Tibial artery (tissue), 4 donors: ENCODE measurements at places on chromosomes 6 and 20.

DNA sequence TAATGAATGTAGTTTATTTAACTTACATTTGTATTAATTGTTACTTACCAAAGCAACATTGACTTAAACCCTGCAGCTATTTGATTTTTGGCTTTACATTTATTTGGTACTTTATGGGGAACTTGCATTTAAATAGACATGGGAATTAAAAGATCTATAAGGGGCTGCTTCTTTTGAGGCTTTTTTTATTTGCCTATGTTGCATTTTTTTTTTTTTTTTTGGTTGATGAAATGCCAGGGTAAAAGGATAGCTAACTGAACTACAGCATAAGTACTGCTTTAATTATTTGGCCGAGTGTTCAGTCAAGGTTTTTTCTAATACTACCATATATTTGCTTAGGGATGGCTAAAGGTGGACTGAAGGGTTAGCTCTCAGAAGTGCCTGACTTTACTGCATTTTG is 62.5 kb upstream of the CDH4 start:
- DNase-seq: no peak

GRCh38 chr6:164690702-164691500 is 618.5 kb downstream of the C6orf118 start:
- no peak for DNase-seq

DNA sequence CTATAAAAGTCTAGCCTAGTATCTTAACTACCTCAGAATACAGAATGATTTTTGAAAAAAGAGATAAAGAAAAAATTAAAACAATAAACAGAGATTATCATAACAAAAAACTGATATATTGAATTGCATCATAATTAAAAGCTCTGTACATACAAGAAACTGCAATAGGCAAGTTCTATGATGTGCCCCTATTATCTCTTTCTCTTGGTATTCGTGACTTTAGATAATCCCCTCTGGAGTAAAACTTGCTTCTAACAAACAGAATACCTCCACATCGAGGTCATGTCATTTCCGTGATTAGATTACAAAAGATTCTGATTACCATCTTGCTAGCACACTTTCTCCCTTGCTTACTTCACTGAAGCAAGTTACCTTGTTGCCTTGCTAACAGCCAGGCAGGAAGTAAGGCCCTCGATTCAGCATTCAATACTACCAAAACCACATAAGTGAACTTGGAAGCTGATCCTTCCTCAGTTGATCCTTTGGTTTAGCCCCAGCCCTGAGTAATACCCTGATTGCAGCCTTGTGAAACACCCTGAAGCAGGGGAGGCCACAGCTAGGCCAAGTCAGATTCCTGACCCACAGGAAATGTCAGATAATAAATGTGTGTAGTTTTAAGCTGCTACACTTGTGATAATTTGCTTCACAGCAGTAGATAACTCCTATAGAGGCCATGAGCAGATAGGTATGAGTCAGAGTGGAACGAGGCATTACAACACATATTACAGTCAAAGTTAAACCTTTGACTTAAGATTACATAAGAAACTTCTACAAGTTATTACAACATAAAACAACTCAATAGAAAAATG is 53.7 kb upstream of the TMX4 start:
- no peak for DNase-seq

DNA sequence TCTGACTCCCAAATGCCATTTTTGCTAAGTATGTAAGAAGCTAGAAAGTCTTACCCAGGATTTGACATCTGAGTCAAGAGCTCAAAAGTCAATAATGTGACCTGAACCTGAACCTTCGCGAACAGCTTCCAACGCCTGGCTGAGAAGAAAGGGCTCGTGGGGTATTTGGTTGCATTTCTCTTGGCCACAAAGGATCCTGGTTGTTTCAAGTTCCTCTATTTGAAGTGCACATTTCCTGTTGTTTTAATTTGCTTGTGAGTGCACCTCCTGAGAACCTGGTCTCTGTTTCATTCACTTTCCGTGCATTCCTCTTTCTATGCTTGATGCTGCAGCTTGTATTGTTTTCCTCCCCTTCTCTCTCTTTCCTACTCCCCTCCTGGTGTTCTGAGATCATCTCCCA is 212.5 kb downstream of the FOXA2 start:
- DNase-seq: no peak

DNA sequence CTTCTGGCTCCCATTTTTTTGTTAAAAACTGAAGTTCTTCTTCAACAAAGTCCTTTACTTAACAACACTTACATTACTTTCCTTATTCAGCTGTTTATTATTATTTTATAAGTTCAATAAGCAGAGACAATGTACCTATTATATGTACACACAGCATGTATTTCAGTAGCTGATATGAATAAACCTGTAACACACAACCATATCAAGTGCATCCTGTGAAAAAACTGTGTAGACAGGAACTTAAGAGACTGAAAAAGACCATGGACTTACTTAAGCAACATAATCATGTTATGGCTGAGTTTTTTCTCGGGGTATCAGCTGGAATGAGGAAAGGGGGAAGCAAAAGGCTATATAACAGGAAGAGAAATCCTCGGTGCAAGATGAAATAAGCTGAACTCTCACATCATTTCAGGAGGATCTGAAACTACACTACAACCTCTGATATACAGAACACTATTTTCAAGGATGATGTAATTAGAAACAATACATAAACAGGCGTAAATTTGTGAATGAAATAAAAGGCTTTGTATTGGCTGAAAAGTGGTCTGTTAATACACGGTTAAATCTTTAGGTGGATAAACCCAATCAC is 70.9 kb downstream of the REV3L start:
- no peak for DNase-seq

GRCh38 chr20:36446557-36446956 is 94.8 kb upstream of the MYL9 start:
- DNase-seq: no peak

DNA sequence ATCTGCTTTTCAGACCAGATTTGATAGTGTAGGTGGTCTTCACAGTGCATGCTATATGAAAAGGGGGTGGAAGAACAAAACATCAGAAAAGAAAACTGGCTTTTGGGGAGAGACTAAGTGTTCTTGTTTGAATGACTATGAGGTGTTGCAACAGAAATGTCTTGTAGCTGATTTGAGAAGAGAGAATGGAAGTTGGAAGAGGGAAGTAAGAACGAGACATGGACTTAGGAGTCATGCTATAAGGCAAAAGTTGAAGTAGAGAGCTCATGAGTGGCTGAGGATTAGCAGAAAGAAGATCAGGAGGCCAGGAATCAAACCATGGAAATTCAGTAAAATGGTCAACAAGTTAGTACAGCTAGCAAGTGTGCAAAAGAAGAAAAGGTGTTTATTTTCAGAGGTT is 32.1 kb downstream of the FNDC1 start:
- DNase-seq: no peak

GRCh38 chr6:108002365-108003221 is 44.6 kb upstream of the SEC63 start:
- no peak for DNase-seq

GRCh38 chr6:131173680-131174079 is 38.4 kb downstream of the AKAP7 start:
- DNase-seq: no peak

- no peak for DNase-seq
These were observed 17.4 kb downstream of the MDFI start for GRCh38 chr6:41655646-41656001.

- no peak for DNase-seq
These were observed 1.4 kb downstream of the FBXL4 start for GRCh38 chr6:98946266-98946878.

DNA sequence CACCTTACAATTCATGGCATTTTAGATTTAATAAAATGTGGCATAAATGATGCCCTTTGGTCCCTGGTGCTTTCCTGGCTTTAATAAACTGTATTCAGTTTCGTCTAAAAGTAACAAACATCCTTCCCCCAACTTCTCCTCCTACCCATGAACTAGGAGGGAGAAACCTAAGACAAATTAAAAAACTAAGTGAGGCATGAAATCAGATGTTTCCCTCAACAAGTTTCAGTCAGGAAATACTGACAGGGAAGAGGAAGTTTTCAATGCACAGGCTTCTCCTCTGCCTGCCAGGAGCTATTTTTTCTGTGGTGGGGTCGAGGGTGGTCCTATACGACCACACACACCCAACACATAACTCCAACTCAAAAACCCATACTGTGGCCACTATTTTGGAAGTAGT is 10.0 kb downstream of the HBS1L start:
- no peak for DNase-seq

DNA sequence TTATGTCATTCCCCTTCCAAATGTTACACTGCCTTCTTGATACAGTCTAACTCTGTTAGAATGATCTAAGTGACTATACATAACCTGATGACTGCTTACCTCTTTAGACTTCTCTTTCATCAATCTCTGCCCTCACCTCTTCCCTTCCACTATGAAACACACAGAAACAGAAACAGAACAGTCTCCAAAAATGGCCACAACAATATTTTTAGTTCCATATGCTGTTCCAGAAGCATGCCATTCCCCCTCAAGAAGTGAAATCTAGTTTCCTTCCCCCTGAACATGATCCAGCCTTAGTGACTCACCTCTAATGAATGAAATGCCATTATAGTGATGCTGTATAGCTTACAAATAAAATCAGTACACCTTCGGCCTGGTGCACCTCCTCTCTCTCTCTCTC is 229.3 kb upstream of the TENT5A start:
- no peak for DNase-seq

DNA sequence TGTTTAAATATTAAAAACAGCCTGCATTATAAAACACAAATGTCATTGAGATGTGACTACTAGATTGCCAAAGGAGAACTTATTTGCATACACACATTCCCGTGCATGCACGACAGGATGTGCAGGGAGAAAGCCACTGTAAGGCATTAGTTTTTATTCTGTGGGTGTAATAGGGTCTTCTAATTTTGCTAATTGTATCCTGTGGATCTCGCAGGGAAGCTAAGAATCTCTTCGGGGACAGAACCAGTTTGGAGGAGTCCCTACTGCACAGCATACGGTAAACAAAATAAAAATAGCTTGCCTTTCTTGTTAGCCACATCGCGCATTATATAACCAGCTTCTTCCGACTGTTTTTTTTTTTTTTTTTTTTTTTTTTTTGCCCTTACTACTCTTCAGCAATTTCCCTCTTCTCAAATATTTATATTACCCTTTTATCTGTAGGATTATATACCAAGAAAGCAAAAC is 2.0 kb downstream of the ATXN1 start:
- no peak for DNase-seq

DNA sequence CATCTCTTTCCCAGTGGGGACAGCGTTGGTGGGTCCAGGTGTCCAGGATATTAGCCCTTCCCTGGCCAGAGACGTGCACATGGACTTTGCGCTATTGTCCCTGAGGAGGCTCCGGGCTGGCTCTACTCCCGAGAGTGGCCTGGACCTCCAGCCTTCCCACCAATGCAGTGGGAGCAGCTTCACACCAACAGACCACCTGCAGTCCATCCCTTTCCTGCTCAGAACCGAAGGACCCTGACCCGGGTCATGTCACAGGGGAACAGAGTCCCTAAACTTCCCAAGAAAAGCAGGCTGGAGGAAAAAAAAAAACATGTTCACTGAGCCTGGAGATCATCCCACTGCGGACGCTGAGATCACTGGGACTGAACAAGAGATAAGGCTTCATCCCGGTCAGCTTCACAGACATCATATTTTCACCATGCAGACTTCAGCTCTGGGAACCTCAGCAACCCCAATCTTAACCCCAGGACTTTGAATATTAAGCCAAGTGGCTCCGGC is 18.3 kb downstream of the ZMYND8 start:
- DNase-seq: no peak

DNA sequence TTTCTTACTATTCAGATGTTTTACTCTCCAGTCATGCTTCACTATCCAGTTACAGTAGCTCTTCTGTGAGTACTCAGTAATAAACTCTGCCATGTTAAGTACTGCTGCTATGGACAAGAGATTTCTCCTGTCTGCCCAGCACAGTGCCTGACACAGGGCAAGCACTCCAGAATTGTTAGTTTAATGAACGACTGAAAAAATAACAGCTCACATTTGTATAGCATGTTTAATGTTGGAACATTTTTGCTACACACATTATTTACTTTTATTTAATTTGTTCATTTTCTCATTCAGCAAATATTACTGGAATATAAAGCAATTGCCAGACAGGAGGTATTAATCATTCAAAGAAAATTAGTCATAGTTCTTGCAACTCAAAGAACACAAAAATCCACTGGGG is 142.6 kb upstream of the HMGN3 start:
- no peak for DNase-seq

GRCh38 chr20:44180814-44181213 is 6.2 kb downstream of the JPH2 start:
- peak; percentile 92 for DNase-seq

DNA sequence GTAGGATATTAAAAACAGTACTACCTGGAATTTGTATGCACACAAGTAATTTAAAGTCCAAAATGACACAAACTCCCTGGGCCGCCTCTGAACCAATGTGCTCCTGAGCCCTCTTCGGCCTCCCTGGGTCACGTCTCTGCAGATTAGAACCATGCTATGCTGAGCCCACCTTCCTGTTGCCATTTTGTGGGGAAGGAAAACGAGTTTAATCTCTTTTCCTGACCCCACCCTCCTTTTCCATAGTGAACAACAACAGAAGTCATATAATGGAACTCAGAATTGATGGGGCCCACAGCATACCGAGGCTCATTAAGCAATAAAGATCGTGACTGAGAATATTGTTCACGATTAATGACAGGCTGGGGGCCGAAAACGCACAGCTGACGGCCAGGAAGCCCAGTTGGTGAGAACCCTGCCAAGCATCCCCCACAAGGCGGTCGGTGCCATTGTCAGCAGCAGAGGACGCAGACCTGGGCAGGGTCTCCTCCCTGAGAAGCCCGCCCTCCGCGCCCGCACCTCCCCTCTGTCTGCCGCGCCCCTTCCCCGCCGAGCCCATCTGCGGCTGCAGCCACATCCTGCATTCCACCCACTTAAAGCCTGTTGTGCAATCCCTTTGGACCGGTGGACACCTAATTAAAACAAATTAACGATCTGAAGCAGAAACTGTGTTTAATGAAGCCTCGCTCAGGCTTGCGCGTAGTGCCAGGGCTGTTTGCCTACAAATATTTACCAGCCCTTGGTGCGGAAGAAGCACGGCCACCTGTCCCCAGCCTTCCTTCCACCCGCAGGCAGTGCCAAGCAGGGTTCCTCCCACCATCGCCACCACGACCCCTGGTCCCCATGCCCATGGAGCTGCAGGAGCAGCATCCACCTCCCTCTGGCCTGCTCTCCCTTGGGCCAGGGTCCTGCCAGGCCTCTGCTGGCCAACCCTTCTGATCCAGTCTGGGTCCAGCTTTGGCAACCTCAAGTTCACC is 68.1 kb downstream of the DLL1 start:
- DNase-seq: peak; percentile 2

DNA sequence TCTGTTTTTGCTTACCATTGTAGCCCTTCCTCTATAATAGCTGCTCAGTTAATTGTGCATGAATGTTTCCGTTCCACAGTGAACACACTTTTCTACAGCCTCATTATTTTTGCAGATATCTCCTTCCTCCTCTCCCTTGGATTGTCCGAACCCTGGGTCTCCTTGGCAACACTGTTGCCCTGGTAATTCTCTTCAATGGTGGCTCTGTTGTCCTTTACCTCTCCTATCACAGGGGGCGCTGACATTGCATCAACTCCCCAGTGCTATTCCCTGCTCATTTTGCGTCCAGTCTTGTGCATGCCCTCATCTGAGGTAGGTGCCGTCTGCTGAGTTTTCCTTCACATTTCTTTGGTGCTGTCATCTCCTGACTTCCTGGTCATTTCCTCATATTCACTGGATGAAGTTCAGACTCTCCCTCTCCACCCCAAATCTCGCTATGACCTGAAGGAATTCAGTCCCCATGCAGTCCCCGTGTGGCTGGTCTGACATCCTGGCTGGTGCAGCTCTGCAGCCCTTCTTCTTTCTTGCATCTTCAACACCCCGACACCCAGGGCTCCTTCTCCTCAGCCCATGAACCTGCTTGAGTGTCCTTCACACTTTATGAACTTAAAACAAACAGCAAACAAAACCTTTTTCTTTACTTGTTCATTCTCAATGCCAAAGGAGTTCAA is 21.1 kb downstream of the PHACTR2 start:
- no peak for DNase-seq
